ENCODE measurements at places on chromosomes 13 and 19.

DNA sequence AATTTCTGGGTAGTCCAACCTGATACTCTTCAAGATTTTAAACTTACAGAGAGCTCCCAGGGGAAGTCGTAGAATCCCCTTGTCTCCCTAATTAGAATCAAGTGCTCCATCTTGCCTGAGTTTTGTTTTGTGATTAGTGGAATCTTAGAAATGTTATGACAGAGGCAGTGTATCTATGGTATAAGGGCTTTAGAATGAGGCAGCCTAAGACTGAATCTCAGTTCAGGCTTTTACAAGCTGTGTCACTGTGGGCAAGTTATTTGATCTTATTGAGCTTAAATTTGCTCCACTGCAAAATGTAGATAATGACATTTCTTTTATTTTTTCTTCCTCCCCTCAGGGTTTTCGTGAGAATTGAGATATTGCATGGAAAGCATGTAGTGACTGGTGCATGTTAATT, 215.5 kb downstream of the POSTN start:
- DNase-seq = no peak

DNA sequence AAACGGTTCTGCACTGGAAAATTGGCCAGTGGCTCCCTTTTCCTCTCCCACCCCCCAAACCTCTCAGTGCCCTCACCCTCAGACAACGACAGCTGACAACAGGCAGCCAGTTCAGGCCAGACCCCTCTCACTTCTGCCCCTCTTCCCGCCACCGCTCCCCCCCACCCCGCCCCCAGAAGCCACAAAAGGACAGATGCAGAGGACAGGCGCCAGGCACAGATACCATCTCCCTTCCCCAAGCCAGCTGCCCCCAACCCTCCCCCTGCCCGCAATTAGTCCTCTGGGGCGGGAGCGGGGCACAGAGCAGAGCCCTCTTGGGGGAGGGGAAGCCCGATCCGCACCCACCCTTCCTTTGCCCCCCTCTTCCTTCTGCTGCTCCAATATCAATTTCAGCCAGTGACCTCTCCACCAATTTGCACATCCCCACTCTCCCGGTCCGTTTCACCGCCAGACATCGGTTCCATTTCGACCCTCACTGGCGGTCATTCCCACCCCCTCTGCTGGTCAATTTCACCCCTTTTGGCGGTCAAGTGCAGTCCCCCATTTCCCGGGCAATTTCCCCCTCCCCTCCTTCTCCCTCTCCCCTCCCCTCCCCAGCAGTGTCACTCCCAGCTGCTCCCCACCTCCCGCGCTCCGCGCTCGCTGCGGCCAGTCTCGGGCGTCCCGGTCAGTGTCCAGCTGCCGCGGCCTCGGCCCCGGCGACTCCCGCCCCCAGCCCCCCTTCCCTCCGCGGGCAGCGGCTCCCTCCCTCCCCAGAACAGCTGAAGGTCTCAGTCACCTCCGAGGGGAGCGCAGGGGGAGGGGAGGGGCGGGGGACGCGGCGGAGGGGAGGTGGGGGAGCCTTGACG, at the start of gene SHD:
Gene SHD (plus strand): TSS at position 848 of the 848 bp plus-strand sequence. CDS start 798 bp downstream, outside the sequence.
- DNase-seq = no peak

- DNase-seq = no peak
These were observed 17.0 kb upstream of the ZNF460 start for GRCh38 chr19:57263244-57263741.

DNA sequence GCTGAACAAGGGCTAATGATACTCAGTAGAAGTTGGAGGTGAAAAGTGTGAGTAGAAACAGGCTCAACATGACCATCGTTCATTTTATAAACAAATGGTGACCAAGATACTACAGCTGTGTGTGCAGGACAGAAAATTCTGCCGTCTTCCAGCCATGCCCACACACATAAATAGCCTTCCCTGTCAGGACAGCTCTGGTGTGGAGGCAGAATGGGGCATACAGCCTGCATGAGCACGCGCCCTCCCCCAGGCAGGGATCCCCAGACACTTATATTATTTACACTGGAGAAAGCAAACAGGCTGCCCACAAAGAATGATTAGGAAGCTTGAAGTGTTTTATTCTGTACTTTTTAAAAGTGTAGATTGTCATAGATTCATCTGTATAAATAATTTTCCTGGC, 20.4 kb downstream of the GJA3 start:
- DNase-seq = no peak

DNA sequence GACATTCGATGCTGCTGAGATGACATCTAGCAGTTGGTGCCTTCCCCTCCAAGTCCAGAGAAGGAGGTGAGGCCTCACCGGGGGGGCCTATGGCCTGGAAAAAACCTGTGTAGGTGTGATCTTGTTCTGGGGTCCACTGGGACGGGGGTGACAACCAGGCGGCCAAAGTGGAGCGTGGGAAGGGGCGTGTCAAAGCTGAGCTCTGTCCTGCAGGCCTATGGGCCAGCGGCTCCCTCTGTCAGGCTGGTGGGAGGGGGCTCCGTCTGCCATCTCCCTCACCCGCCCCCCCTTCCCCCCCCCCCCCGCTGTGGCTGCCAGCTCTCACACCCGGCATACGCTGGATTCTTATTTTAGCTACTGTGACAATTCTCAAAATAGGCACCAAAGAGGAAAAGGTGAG, 56.7 kb upstream of the UQCRFS1 start:
- DNase-seq = no peak

GRCh38 chr13:43232144-43232872, 208.9 kb downstream of the DNAJC15 start:
- no peak for DNase-seq

DNA sequence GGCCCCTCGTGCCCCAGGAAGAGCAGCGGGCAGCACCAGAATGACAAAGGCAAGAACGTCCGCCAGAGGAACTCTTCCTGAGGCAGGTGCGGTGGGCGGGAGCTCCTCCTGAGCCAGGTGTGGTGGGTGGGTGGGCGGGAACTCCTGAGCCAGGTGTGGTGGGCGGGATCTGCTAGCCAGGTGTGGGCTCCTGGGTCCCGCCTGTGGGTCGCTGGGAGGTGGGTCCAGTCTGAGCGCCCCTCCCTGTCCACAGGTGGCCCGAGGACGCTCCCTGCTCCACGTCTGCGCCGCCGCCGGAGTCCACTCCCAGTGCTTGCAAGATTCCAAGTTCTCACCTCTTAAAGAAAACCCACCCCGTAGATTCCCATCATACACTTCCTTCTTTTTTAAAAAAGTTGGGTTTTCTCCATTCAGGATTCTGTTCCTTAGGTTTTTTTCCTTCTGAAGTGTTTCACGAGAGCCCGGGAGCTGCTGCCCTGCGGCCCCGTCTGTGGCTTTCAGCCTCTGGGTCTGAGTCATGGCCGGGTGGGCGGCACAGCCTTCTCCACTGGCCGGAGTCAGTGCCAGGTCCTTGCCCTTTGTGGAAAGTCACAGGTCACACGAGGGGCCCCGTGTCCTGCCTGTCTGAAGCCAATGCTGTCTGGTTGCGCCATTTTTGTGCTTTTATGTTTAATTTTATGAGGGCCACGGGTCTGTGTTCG, 7.0 kb upstream of the HCN2 start:
- DNase-seq = no peak

GRCh38 chr13:48527955-48528354, 4.9 kb downstream of the RCBTB2 start:
- DNase-seq = no peak

DNA sequence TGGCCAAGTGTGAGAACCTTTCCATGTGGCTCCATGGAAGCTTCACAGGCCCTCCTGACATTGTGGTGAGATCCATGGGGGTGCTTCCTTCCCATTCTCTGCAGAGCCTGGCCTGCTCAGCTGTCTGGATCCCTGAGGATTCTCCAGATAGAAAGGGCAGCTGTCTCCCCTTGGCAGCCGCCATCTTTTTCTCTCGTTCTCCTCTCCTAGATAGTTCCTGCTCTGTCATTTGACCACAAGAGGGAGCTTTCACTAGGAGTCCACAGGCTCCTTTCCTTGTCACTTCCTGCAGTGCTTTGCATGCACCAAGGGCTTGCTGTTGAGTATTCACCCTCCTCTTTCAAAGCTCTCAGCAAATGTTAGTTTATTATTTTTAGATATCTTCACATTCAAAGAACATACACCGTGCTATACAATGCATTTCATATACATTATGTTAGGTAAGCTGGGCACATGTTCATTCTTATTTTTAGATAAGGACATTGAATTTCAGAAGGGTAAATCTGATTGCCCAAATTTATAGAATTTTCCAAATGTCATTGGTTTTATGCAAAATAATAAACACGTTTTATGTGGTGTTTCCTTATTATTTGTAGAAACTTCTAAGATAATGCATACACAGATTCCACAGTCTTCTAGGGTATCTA, 133.2 kb downstream of the FRY start:
- DNase-seq = peak; percentile 11

- no peak for DNase-seq
These were observed 117.6 kb upstream of the USP29 start for GRCh38 chr19:57002195-57002601.

DNA sequence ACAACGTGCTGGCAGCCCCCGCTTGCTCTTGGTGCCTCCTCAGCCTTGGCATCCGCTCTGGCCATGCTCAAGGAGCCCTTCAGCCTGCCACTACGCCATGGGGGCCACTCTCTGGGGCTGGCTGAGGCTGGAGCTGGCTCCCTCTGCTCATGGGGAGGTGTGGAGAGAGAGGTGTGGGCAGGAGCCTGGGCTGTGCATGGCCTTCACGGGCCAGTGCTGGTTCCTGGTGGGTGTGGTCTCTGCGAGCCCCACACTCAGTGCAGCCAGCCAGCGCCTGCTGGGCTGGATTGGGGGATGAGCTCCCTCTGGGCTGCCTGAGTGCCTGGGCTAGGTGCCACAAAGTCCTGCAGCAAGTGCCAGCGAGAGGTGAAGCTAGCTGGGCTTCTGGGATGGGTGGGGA, 1289.1 kb downstream of the OLFM4 start:
- DNase-seq = no peak

- no peak for DNase-seq
These were observed 10.3 kb upstream of the ZNF83 start for GRCh38 chr19:52648336-52649016.

DNA sequence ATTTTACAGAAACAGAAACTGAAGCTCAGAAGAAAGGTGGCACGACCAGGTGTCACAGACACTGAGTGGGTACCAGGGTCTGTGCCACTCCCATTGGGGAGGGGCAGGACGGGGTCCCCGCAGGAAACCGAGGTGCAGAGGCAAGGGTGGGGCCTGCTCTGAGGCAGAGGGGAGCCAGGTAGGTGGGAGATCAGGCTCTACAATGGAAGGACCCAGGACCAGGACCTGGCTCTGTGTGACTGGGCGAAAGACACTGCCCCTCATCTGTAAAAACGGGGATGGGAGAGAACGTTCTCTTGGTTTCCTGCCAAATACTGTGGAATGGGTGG, 2.8 kb downstream of the PTGIR start:
- DNase-seq = no peak

- DNase-seq = no peak
These were observed 37.7 kb upstream of the DCUN1D2 start for GRCh38 chr13:113528101-113528812.

DNA sequence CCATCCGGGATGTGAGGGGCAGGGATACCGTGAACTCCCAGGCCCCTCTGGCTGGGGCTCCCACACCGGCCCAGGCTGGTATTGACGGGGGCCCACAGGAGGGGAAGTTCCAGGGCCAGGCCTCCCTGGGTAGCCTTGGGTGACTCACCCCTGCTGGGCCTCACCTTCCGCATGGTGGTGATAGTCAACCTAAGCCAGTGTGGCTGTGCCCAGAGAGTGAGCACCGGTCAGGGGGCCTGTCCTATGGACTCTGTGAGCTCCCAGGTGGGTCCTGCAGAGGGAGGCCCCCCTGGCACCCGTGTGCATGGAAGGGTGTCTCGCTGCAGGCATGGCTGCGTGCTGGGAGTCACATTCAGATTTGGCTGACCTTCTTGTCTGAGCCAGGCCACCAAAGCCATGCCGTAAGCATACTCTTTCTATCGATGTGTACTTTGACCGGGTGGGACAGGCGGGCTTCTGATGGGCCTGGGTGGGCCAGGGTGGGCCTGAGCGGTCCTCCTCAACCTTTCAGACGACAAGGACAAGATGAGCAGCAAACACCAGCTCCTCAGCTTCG, 27.6 kb downstream of the DHX34 start:
- no peak for DNase-seq

DNA sequence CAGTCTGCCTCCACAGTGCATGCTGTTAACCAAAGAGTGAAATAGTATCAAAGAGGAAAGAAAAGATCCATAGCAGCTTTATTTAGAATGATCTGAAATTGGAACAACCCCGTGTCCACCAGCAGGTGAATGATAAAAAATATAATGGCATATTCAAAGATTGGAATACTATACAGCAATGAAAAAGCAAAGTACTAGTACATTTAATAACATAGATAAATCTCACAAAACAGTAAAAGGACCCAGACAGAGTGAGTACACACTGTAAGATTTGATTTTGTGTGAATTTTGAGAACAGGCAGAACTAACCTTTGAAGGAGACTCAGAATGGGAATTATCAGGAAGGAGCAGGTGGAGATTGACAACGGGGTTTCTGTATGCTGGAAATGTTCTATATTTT, 837 bp upstream of the CD209 start:
- no peak for DNase-seq

DNA sequence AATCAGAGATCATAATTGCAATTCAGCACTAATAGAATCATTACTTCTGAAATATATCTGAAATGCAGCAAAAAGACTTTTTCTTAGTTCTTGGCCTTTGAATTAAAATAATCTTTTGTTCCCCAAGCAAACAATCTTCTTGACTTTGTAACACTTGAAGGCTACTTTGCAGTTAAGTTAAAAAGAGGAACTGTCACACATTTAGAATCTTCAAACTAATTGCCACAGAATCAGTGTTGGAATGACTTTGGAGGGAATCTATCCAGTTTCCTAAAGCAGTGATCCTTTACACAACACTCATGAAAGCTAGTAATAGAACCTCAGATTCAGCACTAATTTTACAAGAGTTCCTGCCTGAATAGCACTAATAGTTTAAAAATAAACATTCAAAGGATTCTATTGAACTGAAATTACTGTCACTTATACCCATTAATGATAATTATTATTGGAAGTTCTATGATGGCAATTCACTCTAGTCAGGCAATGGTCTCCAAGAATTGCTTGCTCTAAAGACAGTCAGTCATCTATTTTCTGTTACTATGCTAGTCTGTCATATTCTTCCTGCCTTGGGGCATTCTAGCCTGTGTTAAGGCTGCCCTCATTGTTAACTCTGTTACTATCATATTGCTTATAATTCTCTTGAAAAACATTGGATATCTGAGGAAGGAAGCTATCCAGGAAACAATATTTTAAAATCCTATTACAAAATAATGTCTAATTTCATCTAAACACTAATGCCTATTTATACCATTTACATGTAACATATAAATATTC, 362.4 kb downstream of the DIAPH3 start:
- DNase-seq = no peak

- no peak for DNase-seq
These were observed 17.8 kb downstream of the GJA3 start for GRCh38 chr13:20142927-20143480.

- no peak for DNase-seq
These were observed 31.6 kb upstream of the C1QTNF9 start for GRCh38 chr13:24277761-24278160.
